ENCODE measurements at places on chromosomes 4 and X.
A peak's percentile ranks its signal among the peaks of the same experiment; 100 is the strongest.

GRCh38 chrX:11264925-11265324 lies 28.3 kb upstream of the AMELX start:
- DNase-seq: no peak

GRCh38 chr4:114830628-114831027 lies 232.0 kb downstream of the UGT8 start:
- DNase-seq: no peak

DNA sequence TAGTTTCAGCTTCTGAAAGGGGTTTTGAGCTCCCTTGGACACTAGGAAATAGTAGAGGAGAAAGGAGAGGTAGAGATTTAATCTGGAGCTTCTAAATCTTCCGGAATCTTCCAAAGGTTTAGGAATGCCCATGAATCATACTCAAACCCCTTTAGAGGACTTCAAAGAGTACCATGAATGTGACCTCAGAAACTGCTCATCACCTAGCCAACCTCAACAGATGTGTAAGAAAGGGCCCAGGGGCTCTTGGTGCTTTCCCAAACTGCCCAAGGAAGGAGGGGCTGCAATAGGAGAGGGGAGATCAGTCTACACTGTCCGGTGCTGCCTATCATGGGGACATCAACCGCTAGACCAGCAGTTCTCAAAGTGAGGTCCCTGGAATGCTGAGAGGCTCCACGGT lies 109.1 kb downstream of the RBM47 start:
- DNase-seq: no peak

DNA sequence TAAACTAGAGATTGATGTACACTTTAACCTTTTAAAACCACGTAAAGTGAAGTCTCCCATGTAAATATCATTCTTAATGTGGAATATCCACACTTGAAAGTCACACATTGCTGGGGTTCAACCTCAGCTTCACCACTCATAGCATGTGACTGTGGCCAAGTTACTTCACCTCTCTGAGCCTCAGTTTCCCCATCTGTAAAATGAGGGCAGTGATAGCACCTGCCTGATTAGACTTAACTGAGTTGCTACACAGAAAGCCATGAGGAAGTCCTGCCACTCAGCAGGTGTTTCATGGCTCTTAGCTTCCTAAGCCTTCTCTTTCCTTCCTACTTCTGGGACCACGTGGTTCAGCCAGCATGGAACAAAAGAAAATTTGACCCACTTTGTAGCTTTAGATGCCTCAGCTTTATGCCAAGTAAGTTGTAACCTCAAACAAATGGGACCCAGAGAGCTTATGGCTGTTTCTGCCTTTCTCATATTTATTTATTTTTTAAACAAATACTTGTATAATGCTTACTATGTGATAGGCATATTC lies 277.3 kb upstream of the KLF3 start:
- DNase-seq: no peak

GRCh38 chr4:122576261-122577188 lies 44.3 kb downstream of the IL21 start:
- peak; percentile 52 for DNase-seq

GRCh38 chr4:137519406-137519805 lies 12.9 kb downstream of the PCDH18 start:
- DNase-seq: peak; percentile 80

Data from fibroblast of skin of right biceps (primary cell).